ENCODE measurements at places on chromosomes 6 and 20. TPM values are rescaled to one million over a fixed set of nuclear protein-coding genes. Genes with fewer than 3 reads are reported as not detected.
A peak's percentile ranks its signal among the peaks of the same experiment; 100 is the strongest.

SAMD10 gene
- 8.7 TPM for total RNA-seq

- no peak for DNase-seq
These were observed 125.2 kb upstream of the RALGAPA2 start for GRCh38 chr20:20837574-20838021.

- no peak for DNase-seq
These were observed 54.2 kb upstream of the MLN start for GRCh38 chr6:33857932-33858475.

GRM1 gene
- total RNA-seq: not detected

- no peak for DNase-seq
These were observed 384.0 kb upstream of the SASH1 start for GRCh38 chr6:147958683-147959082.

DNA sequence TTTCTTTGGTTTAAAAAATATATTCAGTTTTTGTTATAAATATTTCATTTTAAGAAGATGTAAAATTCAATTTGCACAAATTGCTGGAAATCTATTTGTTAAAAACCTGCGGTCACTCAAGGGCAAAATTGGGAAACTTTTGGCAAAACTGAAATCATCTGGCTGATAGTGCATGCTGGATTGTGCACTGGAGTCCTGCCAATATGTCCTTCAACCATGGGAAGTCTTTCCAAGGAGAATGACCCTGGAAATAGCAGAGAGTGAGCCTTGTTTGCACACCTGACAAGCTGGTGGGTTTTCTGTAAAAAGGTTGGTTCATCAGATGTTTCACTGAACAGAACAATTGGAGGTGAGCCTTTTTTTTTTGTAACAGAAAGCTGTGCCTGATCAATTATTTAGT lies 413.5 kb downstream of the BTBD3 start:
- DNase-seq: no peak

DNA sequence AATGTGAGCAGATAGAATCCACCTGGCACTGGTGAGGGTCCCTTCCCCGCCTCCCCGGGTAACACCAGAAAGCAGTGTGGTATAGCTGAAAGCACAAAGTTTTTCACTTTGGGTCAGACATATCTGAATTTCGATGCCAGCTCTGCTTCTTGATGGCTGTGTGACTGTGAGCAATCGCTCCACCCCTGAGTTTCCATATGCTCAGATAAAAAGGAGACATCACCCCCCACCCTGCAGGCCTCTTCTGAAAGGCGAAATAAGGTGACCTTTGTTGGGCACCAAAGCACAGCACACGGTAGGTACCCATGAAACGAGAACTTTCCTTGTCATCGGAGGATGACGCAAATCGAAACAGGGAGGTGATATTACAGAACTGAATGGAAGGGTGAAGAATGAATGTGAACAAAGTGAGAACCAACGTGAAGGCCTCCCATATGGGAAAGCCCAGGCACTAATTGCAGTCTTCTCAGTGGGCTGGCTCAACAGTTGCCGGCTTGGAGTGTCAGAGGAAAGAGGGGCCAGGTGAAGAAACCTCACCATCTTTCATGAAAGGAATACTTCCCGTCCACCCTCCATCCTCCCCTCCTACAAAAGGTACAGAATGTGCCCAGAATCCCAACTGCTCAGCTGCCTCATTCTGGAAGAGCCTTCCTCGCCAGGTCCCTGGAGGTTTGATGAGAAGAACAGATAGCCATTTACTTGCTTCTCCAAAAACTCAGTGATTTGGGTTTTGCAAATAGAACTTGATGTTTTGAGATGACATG lies 61.8 kb downstream of the NFATC2 start:
- DNase-seq: peak; percentile 35

DNA sequence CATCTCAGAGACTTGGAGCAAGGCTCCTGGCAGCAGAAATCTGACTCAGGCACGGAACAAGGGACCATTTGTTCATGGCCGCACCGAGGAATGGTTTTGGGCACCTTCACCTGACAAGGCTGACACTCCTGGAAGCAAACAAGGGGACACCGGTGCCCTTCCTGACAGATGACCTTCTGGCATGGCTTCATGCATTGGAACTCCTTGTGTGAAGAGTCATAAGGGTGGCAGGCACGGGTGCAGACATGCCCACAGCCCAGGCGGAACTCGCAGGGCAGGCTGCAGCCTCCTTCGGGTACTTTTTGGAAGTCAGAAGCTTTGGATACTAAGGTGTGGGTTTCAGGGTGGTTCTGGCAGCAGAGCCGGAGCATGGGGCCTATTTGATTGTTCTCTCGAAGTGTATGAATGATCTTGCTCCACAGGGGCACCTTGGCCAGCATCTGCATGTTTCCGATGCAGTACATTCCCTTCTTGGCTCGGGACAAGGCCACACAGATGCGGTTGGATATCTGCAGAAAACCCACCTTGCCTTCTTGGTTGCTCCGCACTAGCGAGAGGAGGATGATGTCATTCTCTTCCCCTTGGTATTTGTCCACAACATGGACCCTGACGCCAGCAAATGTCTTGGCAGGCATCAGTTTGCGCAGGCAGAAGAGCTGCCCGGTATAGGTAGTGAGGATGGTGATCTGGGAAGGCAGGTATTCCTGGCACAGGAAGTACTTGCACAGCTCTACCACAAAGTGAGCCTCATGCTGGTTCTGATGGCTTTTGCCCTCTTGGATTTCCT lies 28.8 kb downstream of the ZNFX1 start:
- no peak for DNase-seq

EPB41L1 gene
- total RNA-seq: 14.9 TPM

OR2H2 gene
- not detected for total RNA-seq

DNA sequence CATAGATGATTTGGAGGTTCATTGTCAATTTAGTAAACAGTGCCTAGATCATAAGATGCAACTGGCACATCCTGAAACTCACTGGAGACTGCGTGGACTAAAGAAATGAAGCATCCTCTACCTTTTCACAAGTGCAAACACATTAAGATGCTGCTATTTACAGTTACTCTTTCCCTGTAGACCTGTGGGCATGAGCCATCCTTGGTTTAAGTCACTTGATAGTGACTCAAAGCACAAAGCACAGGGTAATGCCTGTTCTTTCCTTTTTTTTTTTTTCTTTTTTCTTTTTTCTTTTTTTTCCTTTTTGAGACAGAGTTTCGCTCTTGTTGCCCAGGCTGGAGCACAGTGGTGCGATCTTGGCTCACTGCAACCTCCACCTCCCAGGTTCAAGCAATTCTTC lies 10.0 kb upstream of the HLA-DQA1 start:
- DNase-seq: no peak

DNA sequence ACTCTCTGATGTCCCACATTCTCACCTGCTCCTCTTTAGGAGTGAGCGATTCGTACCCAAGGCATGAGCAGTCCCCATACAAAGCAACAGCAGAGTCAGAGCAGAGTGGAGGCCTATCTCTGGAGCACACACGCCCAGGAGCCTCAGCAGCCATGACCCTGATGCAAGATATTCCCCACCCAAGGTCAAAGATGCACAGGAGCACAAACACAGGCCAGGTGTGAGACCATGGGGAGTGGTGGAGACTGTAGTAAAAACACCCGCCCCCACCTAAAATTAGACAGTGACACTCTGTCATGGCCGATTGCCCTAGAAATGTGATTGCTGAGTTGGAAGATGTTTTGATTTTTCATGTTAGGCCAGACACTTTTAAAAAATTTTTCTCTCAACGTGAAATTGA lies 21.4 kb downstream of the RRBP1 start:
- peak; percentile 33 for DNase-seq

- no peak for DNase-seq
These were observed 14.6 kb upstream of the GRM1 start for GRCh38 chr6:146014233-146014632.

GRCh38 chr6:79416931-79417330 lies 120.3 kb downstream of the LCA5 start:
- no peak for DNase-seq
